ENCODE measurements at places on chromosomes 11 and 22.

DNA sequence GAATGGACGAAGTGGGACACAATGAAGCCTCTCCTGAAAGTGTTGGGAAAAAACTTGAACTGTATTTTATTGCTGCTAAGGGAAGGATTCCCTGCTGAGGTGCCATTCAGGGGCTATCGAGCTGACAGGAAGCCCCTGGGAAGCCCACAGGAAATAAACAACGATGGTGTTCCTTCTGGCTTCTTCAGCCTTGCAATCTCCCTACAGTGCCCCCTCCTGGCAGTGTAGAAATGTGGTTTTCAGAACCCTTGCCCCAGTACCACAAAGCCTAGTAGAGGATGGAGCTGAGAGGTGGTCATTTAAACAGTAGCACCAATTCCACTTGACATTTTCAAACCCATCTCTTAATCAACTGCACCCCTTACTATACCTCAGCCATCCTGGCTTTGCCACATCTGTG is 676.7 kb upstream of the ARHGAP42 start:
- peak; percentile 66 for DNase-seq

DNA sequence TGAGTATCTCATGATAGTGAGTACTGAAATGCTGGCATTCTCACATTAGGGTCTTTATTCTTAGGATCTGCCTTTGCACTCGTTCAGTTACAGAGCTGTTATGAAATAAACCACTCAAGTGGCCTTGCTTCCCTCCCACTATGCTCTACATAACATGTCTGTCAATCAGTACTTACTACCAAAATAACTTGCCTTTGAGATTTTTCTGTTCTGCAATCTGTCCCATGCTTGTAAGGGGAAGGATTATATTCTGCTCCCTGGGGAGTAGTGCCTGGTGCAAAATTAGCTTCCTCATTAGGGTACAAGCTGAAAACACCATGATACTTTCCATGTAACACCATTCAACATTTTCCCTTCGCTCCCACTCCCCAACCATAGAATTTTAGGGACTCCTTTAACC is 1.9 kb upstream of the GRAP2 start:
- peak; percentile 28 for DNase-seq

DNA sequence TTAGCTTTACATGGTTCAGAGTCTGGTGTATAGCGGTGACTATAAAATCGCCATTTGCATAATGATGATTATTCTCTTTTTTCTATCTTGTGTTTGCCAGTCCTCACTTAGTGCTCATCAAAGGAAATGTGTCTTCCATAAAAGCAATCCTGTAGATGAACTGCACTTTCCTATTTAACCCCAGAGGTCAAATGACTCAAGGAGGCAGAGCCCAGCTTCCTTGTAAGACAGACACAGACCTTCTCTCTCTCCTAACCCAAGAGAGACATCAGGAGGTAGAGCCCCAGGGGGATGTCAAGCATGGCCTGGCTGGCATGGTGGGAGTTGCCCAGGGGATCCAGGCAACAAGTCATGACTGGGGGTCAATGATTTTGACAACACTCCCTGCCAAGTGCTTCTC is 46.9 kb upstream of the CRTAM start:
- DNase-seq: no peak

GRCh38 chr11:68061508-68061907 is 22.7 kb downstream of the TCIRG1 start:
- DNase-seq: no peak

- DNase-seq: no peak
Observed at GRCh38 chr11:118156531-118157185, 4.0 kb upstream of the SCN4B start.

DNA sequence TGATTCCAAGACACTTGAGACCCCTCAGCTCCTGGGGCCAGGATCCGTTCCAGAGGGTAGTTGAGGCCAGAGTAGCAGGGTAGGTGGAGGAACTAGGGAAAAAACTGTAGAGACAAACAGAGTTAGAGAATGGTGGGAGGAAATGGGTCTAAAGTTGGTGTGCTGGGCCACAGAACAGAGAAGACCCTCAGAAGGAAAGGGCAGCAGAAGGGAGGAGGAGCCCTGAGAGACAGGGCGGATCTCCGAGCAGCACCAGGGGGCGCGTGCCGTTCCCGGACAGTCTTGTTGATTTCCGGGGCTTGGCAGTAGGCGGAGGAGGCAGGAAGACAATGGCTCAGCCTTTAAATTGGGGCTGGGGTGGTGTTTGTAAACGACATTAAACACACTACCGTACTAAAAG is 2.4 kb upstream of the CECR2 start:
- peak; percentile 70 for DNase-seq

DNA sequence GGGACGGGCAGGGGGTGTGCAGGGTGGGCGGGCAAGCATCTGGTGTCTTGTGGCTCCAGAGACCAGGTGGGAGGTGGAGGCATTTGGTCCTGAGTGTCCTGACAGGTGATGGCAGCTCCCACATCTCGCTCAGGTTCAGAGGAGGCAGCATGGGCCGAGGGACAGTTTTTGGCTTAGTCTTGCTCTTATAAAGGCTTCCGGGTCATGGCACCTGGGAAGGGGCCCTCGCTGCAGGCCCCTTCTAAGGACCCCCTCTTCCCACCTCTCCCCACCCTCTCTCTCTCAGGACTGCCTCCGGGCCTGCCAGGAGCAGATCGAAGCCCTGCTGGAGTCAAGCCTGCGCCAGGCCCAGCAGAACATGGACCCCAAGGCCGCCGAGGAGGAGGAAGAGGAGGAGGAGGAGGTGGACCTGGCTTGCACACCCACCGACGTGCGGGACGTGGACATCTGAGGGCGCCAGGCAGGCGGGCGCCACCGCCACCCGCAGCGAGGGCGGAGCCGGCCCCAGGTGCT is 9.9 kb downstream of the CCND1 start:
- peak; percentile 73 for DNase-seq

DNA sequence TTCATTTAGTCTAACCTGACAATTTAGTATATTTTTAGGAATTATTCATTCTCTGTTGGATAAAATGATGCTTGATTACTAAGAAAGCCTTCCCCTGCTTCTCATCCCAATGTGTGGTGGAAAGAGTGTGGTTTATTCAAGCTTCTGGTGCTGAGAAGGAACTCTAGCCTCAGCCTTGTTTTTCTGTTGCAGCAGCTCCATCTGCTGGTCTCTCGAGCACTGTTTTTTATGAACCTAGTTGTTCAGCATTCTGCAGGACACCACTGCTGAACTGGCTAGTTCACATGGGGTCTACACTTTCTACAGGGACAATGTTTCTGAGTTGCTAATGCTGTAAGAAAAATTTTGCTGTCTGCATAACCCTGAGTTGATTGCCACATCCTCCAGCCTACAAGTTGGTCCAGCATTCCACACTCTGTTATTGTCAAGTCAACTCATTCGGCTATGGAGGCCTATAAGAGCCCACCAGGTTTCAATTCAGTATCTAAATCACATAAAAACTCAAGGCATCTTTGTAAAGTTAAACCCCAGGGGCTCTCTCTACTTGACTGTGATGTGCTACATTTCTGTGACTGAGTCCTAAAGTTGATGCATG is 14.3 kb downstream of the OR2AG2 start:
- peak; percentile 69 for DNase-seq

DNA sequence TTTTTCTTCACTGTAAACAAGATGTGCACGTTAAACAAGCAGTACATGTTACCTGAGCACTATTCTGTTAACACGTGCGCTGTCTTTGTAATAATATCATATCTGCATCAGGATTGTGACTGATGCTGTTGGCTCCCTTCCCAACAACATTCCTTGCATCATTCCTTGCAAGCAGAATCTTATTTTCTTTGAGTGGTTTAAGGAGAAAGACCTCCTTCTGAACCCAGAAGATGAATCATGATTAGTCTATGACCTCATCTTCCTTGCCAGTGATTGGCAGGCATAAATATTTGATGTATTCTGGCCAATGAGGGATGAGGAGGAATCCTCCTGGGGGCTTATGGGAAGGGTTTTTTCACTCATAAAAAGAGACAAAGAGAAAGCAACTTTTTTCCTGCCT is 46.2 kb downstream of the C11orf71 start:
- peak; percentile 70 for DNase-seq

- no peak for DNase-seq
Observed at GRCh38 chr11:62108971-62109404, 14.8 kb upstream of the INCENP start.

DNA sequence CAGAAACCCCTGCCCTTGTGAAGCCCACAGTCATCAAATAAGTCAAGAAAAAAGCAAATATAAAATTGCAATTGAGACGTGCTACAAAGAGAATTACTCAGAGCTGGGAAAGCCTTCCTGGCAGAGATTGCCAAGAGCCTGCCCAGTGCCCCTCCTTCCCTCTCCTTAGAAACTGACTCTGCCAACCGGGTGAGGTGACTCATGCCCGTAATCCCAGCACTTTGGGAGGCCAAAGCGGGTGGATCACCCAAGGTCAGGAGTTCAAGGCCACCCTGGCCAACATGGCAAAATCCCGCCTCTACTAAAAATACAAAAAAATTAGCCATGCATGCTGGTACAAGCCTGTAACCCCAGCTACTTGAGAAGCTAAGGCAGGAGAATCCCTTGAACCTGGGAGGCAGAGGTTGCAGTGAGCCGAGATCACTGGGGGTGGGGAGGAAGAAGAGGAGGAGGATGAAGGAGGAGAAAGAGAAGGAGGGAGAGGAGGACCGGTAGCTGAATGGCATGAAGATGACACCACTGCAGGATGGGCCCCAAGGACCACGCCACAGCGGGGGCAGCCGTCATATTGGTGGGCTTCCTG is 76.1 kb upstream of the RTL6 start:
- no peak for DNase-seq
